ENCODE measurements at places on chromosomes 6 and 20. TPM values are rescaled to one million over a fixed set of nuclear protein-coding genes. Genes with fewer than 3 reads are reported as not detected.

ULBP3 gene
- 9.4 TPM for total RNA-seq

VSTM2L gene
- not detected for total RNA-seq

ZC2HC1B gene
- not detected for total RNA-seq

TRIM10 gene
- not detected for total RNA-seq

MPC1 gene
- total RNA-seq: 21.6 TPM

Data from NCI-H460 (cell line).